Caco-2 (cell line): ENCODE measurements at places on chromosomes 1 and 21. TPM values are rescaled to one million over a fixed set of nuclear protein-coding genes. Genes with fewer than 3 reads are reported as not detected.

GRCh38 chr1:171663854-171664575 lies 11.5 kb upstream of the MYOC start:
- H3K27ac ChIP-seq: no peak overlapping the region
- no peaks in the 10 kb centered on the region for H3K36me3 ChIP-seq
- H3K4me3 ChIP-seq: no peak overlapping the region
- no peaks in the 10 kb centered on the region for H3K4me1 ChIP-seq

DNA sequence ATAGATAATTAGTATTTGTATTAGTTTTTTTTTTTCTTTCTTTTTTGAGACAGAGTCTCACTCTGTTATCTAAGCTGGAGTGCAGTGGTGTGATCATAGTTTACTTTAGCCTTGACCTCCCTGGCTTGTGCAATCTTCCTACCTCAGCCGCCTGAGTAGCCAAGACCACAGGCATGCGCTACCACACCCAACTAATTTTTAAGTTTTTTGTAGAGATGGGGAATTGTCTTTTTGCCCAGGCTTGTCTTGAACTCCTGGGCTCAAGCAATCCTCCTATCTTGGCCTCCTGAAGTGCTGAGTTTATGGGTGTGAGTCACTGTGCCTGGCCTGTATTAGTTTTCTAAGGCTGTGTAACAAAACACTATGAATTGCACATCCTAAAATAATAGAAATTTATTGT lies 58.3 kb downstream of the MSH4 start:
- H3K27ac ChIP-seq: no peak overlapping the region
- H3K4me3 ChIP-seq: no peak overlapping the region
- peaks cover 6% of the 10 kb centered on the region; the same call in 1 of the 2 replicates for H3K4me1 ChIP-seq
- H3K27me3 ChIP-seq: no peaks in the 10 kb centered on the region

- no peak overlapping the region for H3K27ac ChIP-seq
- H3K4me3 ChIP-seq: no peak overlapping the region
- H3K36me3 ChIP-seq: no peaks in the 10 kb centered on the region
- H3K27me3 ChIP-seq: no peaks in the 10 kb centered on the region
Observed at GRCh38 chr1:226419284-226420029, 11.6 kb upstream of the PARP1 start.

DNA sequence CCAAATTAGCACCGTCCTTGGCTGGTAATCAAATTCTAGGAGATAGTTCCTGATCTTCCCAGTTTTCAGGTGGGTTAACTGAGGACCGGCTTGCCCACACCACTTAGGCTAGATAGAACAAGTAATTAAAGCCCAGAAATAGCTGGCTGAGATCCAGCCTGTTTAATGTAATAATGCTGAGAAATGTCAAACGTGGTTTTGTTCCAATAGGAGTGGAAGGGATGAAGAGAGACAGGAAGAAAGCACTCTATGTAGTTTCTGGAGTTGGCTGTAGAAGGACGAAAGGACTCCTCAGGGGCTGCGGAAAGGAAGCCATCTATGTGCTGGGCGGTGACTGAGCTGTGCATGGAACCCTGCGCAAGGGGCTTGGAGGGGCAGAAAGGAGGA lies 18.6 kb downstream of the NAV1 start:
- H3K4me3 ChIP-seq: no peak overlapping the region
- H3K36me3 ChIP-seq: no peaks in the 10 kb centered on the region
- DNase-seq: no peak
- H3K27ac ChIP-seq: no peak overlapping the region
- H3K27me3 ChIP-seq: peaks cover 1% of the 10 kb centered on the region

BACH1 gene
- total RNA-seq: 54.0 and 65.2 TPM in 2 replicates

DNA sequence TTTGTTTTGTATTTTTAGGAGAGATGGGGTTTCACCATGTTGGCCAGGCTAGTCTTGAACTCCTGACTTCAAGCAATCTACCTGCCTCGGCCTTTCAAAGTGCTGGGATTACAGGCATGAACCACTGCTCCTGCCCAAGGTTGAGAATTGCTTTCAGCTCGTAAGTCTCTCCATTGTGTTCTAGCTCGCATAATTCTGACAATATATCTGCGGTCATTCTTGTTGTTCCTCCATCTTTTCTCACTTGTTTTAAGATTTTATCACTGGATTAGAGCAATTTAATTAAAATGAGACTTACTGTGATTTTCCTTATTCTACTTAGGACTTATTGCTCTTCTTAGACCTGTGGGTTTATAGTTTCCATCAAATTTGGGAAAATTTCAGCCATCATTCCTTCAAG lies 102.9 kb downstream of the AHCTF1 start:
- no peak overlapping the region for H3K4me3 ChIP-seq
- H3K36me3 ChIP-seq: no peaks in the 10 kb centered on the region
- no peaks in the 10 kb centered on the region for H3K27me3 ChIP-seq
- no peak overlapping the region for H3K27ac ChIP-seq
- H3K4me1 ChIP-seq: peaks cover 4% of the 10 kb centered on the region; the same call in 1 of the 2 replicates
- no peak for DNase-seq

KANK4 gene
- 18.9 and 21.5 TPM in 2 replicates for total RNA-seq

- H3K4me1 ChIP-seq: no peaks in the 10 kb centered on the region
- H3K27ac ChIP-seq: no peak overlapping the region
- H3K27me3 ChIP-seq: no peaks in the 10 kb centered on the region
- no peaks in the 10 kb centered on the region for H3K36me3 ChIP-seq
- no peak overlapping the region for H3K4me3 ChIP-seq
Observed at GRCh38 chr1:205217418-205217817, 5.9 kb upstream of the DSTYK start.

DNA sequence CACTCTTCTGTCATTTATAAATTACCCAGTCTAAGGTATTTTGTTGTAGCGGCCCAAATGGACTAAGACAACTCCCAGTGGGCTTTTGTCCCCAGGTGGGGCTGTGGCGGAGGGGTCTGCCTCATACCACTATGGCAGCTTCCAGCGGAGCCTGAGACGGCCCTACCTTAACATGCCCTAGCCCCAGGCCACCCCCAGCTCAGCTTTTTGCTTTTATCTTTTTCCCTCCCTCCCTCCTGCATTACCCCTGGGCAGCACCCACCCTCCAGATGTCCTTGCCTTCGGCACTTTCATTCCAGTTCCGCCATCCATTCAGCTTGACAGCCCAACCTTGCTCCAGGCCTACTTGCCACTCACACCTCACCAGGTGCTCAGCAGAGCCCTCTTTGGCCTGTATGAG lies 307.3 kb downstream of the PTPRU start:
- DNase-seq: no peak
- H3K4me3 ChIP-seq: no peak overlapping the region
- no peak overlapping the region for H3K27ac ChIP-seq
- H3K36me3 ChIP-seq: no peaks in the 10 kb centered on the region
- no peaks in the 10 kb centered on the region for H3K27me3 ChIP-seq

DNA sequence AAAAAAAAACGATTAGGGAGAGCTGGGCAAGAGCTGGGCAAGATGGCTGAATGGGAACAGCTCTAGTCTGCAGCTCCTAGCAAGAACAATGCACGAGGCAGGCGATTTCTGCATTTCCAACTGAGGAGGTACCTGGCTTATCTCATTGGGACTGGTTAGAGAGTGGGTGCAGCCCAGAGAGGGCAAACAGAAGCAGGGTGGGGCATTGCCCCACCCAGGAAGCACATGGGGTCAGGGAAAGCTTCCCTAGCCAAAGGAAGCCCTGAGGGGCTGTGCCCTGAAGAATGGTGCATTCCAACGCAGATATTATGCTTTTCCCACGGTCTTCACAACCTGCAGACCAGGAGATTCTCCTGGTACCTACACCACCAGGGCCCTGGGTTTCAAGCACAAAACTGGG lies 251.6 kb downstream of the GPATCH2 start:
- H3K4me1 ChIP-seq: no peaks in the 10 kb centered on the region
- no peak overlapping the region for H3K4me3 ChIP-seq
- H3K27ac ChIP-seq: no peak overlapping the region
- no peak for DNase-seq
- H3K36me3 ChIP-seq: no peaks in the 10 kb centered on the region
- no peaks in the 10 kb centered on the region for H3K27me3 ChIP-seq

OR2G6 gene
- not detected in 2 replicates for total RNA-seq

TRABD2B gene
- total RNA-seq: 0.36 and 0.39 TPM in 2 replicates

GRCh38 chr1:101291562-101292380 lies 55.0 kb downstream of the S1PR1 start:
- H3K4me1 ChIP-seq: no peaks in the 10 kb centered on the region
- H3K4me3 ChIP-seq: no peak overlapping the region
- DNase-seq: no peak
- no peaks in the 10 kb centered on the region for H3K27me3 ChIP-seq
- no peak overlapping the region for H3K27ac ChIP-seq
